ENCODE measurements at places on chromosomes 3 and 15.

- DNase-seq: no peak
Observed at GRCh38 chr15:77689821-77690220, 57.1 kb upstream of the LINGO1 start.

DNA sequence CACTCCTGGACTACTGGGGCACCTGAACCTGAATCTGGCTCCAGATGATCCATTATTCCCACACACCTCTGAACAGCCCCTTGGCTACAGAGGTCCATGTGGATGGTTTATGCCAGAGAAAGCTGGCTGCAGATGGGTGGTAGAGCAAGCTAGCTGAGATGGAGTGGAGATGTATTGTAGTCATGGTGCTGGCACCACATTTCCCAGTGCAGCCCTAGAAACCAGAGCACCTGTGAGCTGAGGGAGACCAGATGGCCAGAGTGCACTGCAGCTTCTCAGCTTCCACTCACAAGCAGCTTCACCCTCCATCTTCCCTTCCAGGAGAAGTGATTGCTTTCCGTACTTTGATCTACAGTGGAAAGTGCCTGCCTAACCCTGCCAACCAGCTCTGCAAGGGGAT, 29.9 kb downstream of the RBP1 start:
- no peak for DNase-seq

GRCh38 chr3:147415874-147416273, 6.7 kb downstream of the ZIC1 start:
- DNase-seq: no peak

DNA sequence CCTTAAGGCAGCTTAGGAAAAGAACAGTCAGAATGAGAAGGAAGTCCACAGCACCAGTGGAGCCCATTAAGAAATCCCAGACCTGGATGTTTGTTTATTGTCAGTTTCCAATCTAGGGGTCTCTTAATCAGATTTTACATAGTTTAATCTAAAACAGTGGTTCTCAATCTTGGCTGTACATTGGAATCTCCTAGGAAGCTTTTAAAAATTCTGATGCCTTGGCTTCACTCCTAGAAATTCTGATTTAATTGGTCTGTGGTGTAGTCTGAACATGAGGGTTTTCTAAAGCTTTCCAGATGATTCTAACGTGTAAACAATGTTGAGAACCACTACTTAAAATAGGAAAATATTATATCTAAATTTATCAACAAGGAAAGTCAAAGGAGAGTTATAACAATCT, 56.6 kb upstream of the SPRED1 start:
- DNase-seq: no peak

GRCh38 chr3:55272031-55272645, 215.0 kb downstream of the WNT5A start:
- DNase-seq: no peak

- no peak for DNase-seq
Observed at GRCh38 chr3:165476399-165477060, 280.3 kb upstream of the SLITRK3 start.

DNA sequence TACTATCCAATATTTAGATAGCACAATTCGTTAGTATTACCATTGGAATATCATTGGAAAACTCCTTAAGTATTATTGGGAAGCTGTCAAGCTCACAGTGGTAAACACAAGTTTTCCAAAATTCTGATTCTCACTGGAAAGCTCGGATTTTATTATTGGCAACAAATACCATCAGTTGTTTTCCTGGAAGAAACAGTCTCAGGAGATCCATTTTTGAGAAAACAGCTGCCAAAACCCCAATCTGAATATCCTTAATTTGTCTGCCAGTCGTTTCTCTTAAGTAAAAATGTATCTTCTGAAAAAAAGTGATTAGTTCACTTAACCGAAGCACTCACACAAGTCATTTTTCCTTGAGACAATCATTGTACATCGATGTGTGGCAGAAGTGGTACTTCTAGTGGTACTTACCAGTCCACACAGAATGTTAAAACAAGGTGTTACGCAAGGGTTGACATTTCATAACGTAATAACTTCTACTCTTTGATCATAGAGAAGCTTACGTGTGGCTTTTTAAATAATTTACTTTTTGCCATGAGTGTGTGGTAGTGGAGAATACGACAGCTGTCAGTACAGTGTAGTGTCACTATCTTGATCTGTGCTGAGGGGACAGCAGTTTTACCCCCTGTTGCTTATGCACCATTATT, 74.9 kb downstream of the FAM43A start:
- no peak for DNase-seq

DNA sequence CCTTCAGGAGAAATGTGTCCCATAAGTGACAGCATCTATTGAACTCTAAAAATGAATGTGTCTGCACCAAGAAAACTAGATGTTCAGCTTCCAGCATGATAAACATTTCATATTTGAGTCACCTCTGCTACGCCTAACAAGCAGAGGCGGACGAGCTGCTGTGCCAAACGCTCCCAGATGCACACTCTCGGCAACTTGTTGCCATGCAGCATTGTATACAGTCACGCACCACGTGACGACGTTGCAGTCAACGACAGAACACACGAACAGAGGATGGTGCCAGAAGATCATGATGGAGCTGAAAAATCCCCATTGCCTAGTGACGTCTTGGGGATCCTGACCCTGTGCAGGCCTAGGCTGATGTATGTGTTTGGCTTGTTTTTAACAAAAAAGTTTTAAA, 137.5 kb downstream of the XXYLT1 start:
- no peak for DNase-seq

GRCh38 chr3:159253860-159254259, 452.0 kb downstream of the MFSD1 start:
- DNase-seq: peak; percentile 22

GRCh38 chr3:106805625-106806024, 571.6 kb upstream of the CCDC54 start:
- DNase-seq: no peak

GRCh38 chr3:143358155-143358792, 238.7 kb downstream of the CHST2 start:
- DNase-seq: no peak

DNA sequence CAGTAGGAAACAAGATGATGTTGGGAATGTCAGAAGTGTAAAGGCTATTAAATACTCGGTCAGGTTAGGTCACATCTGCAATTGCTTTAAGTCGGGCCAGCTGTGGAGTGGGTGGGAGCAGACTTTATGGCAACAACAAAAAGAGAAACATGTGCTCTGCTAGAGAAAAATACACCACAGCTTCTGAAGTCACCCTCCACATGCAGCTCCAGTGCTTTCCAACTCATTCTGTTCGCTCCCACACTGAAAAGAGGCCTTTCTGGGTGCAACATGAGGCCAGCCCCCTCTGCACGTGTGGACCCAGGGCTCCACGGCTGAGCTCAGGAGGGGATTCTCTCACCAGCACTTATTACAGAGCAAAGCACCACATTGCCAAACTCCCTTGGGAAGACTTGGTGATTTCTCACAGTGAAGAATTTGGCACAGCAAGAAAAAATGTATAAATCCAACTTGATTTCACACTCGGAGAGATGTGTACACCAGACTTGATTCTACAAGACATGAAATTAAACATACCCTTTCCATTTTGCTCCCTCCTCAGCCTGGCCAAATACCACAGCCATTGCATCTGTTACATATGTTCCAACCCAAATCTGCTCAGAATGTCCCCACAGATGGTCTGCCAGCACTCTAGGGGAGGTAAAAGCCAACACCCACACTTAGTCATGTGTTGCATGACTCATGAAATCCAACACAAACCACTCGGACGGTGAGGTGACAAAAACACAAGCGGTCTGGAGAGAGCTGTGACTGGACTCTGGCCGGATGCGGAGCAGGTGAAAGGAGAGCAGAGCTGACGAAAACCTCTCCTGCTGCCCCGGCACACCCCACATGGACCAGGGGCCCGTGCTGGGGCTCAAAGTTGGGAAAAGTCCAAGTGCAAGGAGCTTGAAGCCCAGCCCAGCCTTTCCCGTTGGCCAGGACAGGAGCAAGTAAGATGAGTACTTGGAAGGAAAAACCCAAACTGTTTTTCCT, 74.6 kb downstream of the ITGB5 start:
- peak; percentile 35 for DNase-seq

GRCh38 chr3:28590216-28590615, 241.6 kb upstream of the AZI2 start:
- DNase-seq: peak; percentile 7

GRCh38 chr15:34258151-34258550, 33.3 kb downstream of the EMC4 start:
- no peak for DNase-seq
